ENCODE measurements at places on chromosomes 4 and X.
A peak's percentile ranks its signal among the peaks of the same experiment; 100 is the strongest.

- no peak for DNase-seq
Measured at GRCh38 chrX:10203617-10204016, 46.8 kb downstream of the CLCN4 start.

DNA sequence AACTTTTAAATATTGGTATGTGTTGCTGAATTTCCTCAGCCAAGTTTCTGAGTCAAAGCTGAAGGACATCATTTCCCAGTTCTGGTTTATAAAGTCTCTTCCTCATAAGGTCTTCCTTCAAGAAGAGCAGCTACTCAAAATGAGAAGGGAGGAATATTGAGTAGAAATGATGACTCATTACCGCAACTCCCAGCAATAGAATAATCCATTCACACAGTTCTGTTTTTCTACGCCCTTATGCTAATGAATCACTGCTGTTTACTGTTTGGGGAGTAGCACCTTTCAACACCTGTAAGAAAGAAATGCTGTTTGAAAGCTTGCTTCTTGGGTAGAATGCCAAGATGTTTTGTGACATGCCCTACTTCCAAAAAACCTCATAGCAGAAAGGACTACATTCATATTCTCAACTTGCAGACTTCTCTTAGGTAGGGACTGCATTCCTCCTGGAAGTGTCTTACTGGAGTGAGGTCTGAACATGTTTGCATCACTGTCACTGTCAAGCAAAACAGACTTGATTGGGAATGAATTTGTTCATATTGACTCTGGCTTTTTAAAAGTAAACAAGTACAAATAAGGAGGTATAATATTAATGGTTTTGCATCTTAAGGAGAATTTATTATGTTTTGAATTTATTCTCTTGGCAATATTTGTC is 147.2 kb upstream of the BANK1 start:
- no peak for DNase-seq

- DNase-seq: no peak
Measured at GRCh38 chr4:67549123-67549522, 3.8 kb upstream of the CENPC start.

DNA sequence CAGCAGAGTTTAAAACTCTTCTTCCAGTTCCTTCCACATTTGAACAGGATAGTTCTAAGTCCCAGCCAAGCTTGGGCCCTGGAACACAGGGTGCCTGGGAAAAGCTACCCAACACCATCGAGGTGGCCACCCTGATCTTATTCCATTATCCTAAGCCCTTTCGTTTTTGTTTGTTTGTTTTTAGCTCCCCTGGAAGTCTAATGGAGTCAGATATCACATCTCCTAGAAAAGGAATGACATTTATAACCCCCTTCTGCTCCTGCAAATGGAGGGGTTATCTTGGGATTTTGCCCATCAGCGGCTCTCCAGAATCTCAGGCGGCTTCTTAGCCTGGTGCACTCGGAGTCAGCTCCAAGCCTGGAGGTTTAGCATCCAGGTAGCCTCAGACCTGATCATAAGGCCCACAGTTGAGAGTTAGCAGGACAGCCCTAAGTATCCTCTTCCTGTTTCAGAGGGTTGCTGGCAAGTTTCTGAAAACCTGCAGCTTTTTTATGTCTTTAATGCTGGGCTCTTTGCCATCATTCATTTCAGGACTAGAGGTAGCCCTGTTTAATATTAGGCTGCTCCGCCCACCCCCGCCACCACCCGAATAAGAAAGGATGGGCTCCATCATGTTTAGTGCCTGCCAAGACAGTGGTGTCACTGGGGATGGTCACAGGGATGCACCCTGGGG is 230.0 kb upstream of the LNX1 start:
- no peak for DNase-seq

DNA sequence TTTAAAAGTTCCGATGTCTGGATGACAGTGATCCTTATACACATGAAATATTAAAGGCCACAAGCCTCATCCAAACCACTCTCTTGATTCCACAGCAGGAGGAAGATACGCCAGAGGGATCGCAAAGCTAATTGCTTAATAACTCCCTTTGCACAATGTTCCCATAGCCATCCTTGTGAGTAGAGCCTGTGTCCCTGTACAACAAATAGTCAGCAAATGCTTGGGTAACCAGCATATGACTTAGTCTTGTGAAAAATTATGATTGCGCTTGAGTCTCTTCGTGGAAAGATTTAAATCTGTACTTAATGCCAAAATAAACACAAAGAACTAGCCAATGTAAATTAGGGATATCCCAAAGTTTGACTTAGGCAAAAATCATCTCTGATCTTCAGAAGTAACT is 31.5 kb downstream of the SLC9A7 start:
- DNase-seq: no peak

GRCh38 chr4:37392521-37393255 is 148.1 kb downstream of the NWD2 start:
- DNase-seq: no peak

GRCh38 chr4:74376888-74377483 is 12.0 kb downstream of the EREG start:
- no peak for DNase-seq

DNA sequence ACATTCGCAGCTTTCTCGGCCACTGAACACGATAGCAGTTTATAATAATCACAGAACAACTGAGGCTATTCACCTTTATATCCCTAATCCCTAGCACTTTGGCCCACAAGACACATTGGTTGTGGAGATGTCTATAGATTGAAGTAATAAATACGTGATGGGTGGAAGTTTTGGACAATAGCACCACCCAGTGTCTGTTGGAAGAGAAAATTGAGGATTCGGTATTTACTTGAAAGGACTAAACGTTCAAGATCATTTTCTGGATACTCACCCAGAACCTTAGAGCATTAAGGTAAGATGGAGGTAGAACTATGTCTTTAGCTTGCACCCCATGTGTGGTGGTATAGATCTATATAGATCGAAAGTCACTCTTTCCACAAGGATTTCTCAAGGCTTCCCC is 787 bp upstream of the TMSB15A start:
- no peak for DNase-seq

DNA sequence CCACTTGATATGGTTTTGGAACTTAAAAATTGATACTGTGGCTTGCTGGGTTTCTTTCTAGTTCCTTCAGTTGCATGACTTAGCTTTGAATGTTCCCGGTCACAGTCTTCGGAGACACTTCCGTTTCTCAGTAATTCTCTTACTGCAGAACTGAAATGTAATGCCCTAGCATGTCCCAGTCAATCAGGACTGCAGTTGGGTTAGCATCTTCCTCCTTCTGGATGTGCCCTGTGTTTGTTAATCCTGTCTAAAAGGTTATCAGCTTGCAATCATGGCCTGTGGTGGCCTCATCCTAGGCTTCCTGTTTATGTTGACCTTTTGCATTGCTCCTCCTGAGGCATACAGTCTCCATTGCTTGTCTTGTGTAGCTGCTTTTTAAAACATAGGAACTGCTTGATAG is 275.9 kb downstream of the ARHGAP10 start:
- no peak for DNase-seq

GRCh38 chr4:172095161-172095560 is 282.0 kb downstream of the GALNTL6 start:
- no peak for DNase-seq

- peak; percentile 71 for DNase-seq
Measured at GRCh38 chr4:78058591-78059523, 1.7 kb downstream of the FRAS1 start.

DNA sequence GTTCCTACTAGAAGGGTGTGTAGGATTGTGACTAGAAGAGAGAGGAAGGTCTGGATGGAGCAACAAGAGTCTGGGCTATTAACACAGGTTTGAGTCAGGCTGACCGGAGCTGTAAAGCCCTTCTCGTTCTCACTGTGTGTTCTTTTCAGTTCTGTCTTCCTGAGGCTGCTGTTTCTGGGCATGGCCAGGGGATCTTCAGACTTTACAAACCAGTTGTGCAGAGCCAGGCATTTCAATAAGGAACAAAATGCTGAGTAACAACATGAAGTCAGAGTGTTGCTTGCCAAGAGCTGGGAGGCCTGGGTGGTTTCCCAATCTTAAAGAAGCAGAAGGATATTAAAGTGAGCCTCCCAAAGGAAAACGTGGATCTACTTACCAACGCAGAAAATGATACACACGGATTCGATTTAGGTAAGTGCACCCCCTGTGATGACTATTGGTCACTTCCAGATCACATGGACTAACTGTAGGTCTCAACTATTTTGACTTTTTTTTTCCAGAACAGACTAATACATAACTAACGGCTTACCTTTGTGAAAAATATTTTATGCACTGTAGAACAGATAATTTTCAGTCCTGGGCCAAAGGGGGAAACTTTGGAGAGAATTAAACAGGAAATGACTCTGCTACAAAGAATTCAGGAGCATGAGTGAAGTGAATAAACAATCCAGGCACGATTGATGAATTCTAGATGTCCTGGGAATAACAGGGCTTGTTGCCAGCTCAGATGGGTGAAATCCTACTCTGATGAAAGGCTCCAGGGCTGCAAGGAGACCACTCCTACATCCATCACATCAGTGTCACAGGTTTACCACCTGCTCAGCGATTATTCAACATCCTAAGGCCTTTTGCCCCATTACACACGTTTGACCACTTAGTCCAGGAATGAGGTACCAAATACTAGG is 94.5 kb downstream of the ANXA3 start:
- no peak for DNase-seq

GRCh38 chr4:17812125-17812524 is 1.3 kb downstream of the NCAPG start:
- DNase-seq: no peak

- DNase-seq: no peak
Measured at GRCh38 chr4:127179256-127180087, 453.3 kb upstream of the INTU start.

- DNase-seq: no peak
Measured at GRCh38 chrX:148363471-148364235, 136.8 kb upstream of the AFF2 start.

- DNase-seq: no peak
Measured at GRCh38 chrX:155871934-155872333, 9.2 kb upstream of the VAMP7 start.

DNA sequence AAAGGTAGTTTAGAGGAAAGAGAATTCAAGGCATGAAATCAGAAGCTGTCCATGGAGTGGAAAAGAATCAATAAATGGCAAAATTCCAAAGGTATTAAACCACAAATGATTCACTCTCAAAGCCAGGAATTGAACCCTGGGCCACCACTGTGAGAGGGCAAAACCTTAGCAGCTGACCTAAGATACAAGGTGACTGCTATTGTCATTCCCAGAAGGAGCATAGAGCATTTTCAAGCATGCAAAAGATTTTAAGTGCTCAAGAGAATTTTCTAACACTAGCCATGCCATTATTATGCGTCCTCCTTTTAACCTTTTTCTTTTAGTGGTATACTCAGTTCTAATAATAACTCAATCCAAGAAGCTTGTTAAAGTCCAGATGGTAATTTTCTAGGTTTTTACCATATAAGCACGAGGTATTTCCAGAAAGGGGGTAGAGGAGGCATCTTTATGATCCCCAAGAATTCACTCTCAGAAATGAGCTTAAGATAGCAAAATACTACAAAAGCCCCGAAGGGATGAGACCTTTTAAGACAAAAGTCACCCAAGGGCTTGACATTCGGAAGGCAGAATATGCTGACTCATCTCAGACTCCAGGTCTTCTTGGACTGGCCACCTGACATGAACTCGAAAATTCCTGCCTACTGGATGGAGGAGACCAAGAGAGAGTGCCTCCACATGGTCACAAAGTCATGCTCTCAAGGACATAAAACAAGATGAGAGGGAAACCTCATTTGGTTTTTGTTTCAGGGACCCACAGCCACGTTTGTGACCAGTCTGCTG is 13.8 kb upstream of the PAGE5 start:
- no peak for DNase-seq

GRCh38 chr4:6460876-6461275 is 11.5 kb downstream of the PPP2R2C start:
- DNase-seq: no peak

GRCh38 chrX:15468036-15468435 is 25.1 kb downstream of the PIR start:
- no peak for DNase-seq

DNA sequence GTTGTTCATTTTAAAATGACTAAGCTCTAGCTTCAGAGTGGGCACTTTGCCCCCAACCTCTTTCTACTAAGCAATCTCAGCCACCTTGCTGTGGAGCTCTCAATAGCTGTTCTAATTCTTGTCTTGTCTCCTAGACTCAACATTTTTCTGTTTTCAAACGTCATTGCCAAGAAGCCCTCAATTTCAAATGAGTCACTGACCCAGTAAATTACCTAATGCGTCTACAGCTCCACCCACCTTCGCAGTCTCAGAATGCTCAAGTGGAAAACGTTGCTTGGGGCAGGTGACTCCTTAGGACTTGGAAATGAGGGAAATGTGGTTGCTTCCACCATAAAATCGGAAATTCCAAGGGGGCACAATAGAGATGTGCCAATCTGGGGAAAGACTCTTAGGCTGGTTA is 59.0 kb downstream of the ING2 start:
- no peak for DNase-seq

DNA sequence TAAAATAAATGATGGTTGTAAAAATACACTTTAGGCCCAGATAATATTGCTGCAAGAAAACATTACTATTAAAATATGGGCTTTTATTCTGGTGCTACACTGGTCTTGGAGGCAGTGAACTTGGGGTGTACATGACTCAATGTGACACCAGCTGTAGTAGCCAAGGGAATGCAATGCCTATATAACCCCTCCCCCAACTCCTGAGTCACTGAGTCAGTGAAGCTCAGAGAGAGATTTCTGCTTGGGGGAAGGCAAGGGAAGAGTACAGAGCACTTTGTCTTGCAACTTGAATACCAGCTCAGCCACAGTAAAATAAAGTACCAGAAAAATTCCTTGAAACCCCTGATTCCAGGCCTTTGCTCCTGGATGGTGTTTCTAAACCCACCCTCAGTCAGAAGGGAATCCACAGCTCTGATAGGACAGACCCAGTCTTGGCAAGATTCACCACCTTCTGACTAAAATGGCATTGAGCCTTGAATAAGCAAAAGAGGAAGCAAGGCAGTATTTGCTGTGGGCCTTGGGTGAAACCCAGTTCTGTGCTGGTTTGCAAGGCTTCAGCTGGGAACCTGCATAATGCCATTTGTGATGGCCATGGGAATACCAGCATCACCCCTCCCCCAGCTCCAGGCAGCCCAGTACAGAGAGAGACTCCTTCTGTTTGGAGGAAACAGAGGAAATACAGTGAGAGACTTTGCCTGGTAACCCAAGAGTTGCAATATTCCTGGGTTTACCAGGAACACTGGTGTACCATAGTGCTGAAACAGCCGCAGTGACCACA is 209.9 kb downstream of the IQCM start:
- DNase-seq: peak; percentile 12

DNA sequence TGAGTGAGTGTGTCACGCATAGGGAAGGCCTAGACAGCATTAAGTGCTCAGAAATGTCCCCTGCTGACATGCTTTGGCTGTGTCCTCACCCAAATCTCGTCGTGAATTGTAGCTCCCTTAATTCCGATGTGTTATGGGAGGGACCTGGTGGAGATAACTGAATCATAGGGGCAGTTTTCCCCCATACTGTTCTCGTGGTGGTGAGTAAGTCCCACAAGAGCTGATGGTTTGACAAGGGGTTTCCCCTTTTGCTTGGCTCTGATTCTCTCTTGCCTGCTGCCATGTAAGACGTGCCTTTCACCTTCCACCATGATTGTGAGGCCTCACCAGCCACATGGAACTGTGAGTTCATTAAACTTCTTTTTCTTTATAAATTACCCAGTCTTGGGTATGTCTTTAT is 78.0 kb downstream of the NSUN7 start:
- no peak for DNase-seq

- DNase-seq: no peak
Measured at GRCh38 chr4:87406462-87406861, 15.5 kb upstream of the HSD17B11 start.
